NCI-H69 (cell line): ENCODE measurements at places on chromosomes 13 and 19.

- DNase-seq = no peak
These were observed 2.5 kb downstream of the LDLR start for GRCh38 chr19:11091703-11092153.

DNA sequence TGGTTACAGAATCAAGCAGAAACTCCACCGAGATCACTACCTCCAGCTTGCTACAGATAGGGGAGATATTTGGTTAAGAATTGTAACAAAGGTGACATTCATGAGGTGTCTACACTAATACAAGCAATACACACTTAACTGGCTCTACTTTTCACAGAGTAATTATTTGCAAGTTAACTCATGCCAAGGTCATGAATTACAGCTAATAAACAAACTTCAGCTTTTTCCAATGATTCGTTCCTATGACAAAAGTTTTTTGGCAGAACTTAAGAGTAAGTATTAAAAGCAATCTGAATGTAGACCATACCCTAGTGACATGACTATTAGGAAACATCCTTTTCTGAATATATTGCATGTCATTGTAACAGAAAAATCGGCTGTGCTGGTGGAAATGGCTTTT is 72.1 kb downstream of the LHFPL6 start:
- DNase-seq = no peak

- no peak for DNase-seq
These were observed 116.3 kb downstream of the RAB20 start for GRCh38 chr13:110445183-110445582.

- DNase-seq = peak; percentile 19
These were observed at the start of gene SPTBN4 for GRCh38 chr19:40466985-40467734. TSS of gene SPTBN4 (plus strand) at chr19:40467001. CDS start at chr19:40472622, 5,621 bp downstream.

- peak; percentile 35 for DNase-seq
These were observed 28.7 kb downstream of the CYP4F2 start for GRCh38 chr19:15869109-15869555.

- DNase-seq = peak; percentile 61
These were observed 1.6 kb upstream of the KLK10 start for GRCh38 chr19:51020988-51021651.

- no peak for DNase-seq
These were observed 76.3 kb upstream of the FARP1 start for GRCh38 chr13:98066636-98067035.

GRCh38 chr19:2770055-2771013 is 12.7 kb downstream of the SGTA start:
- no peak for DNase-seq

DNA sequence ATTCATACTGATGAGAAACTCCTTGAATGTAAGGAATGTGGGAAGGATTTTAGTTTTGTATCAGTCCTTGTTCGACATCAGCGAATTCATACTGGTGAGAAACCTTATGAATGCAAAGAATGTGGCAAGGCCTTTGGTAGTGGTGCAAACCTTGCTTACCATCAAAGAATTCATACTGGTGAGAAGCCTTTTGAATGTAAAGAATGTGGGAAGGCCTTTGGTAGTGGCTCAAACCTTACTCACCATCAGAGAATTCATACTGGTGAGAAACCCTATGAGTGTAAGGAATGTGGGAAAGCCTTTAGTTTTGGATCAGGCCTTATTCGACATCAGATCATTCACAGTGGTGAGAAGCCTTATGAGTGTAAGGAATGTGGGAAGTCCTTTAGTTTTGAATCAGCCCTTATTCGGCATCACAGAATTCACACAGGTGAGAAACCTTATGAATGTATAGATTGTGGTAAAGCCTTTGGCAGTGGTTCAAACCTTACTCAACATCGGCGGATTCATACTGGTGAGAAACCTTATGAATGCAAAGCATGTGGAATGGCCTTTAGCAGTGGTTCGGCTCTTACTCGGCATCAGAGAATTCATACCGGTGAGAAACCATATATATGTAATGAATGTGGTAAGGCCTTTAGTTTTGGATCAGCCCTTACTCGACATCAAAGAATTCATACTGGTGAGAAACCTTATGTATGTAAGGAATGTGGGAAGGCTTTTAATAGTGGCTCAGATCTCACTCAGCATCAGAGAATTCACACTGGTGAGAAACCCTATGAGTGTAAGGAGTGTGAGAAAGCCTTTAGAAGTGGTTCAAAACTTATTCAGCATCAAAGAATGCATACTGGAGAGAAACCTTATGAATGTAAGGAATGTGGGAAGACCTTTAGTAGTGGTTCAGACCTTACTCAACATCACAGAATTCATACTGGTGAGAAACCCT is 26.6 kb downstream of the ZNF345 start:
- no peak for DNase-seq

- no peak for DNase-seq
These were observed 52.5 kb downstream of the SPACA7 start for GRCh38 chr13:112428704-112429103.

DNA sequence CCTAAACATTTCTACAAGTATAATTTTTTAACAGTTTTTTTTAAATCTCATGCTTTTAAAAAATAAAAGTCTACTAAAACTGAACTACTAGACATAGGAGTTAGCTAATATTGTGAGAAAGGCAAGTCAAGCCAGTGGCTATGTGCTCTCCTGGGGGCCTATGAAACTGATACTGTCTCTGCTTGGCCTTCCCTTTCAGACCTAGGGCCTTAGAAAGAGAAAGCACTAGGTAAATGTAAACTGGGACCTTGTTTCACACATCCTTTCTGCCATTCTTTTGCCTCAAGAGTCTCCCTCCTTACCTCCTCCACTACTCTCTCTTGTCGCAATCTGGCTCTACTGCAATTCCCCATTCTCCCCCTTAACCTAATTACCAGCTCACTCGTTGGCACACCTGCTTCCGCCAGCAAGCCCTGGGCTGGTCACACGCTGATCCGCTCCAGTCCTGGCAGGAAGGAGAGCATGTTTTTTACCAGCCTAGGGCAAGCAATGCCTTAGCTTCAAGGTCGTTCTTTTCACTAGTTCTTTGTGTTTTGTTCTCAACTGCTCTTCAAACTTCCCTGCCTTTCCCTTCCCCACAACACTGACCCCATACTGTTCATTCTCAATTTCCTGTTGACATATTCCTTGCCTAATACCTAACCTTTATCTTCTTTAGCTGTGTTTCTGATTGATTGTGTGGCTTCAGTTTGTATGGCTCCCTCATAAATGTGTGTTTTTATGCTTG is 23.1 kb downstream of the TBC1D4 start:
- peak; percentile 92 for DNase-seq

GRCh38 chr13:114041493-114041892 is 67.6 kb upstream of the C13orf46 start:
- DNase-seq = no peak

GRCh38 chr19:13960863-13961784 is 8.8 kb downstream of the DCAF15 start:
- no peak for DNase-seq

DNA sequence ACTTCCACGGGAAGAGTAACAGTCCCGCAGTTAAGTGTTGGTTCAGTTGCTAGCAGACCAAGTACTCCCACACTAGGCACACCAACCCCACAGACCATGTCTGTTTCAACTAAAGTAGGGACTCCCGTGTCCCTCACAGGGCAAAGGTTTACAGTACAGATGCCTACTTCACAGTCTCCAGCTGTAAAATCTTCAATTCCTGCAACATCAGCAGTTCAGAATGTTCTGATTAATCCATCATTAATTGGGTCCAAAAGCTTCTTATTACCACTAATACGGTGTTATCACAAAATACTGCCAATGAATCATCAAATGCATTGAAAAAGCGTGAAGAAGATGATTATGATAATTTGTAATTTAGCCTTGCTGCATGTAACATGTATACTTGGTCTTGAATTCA is 95.8 kb downstream of the URI1 start:
- DNase-seq = no peak

DNA sequence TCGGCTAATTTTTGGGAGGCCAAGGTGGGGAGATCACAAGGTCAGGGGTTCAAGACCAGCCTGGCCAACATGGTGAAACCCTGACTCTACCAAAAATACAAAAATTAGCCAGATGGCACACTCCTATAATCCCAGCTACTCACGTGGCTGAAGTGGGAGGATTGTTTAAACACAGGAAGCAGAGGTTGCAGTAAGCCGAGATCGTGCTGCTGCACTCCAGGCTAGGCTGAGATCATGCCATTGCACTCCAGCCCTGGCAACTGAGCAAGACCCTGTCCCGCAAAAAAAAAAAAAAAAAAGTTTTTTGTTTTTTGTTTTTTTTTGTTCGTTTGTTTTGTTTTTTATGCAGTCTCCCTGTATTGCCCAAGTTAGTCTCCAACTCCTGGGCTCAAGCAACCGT is 21.2 kb downstream of the MAST1 start:
- no peak for DNase-seq

- DNase-seq = no peak
These were observed 4.6 kb downstream of the SMARCA4 start for GRCh38 chr19:10965398-10965797.

DNA sequence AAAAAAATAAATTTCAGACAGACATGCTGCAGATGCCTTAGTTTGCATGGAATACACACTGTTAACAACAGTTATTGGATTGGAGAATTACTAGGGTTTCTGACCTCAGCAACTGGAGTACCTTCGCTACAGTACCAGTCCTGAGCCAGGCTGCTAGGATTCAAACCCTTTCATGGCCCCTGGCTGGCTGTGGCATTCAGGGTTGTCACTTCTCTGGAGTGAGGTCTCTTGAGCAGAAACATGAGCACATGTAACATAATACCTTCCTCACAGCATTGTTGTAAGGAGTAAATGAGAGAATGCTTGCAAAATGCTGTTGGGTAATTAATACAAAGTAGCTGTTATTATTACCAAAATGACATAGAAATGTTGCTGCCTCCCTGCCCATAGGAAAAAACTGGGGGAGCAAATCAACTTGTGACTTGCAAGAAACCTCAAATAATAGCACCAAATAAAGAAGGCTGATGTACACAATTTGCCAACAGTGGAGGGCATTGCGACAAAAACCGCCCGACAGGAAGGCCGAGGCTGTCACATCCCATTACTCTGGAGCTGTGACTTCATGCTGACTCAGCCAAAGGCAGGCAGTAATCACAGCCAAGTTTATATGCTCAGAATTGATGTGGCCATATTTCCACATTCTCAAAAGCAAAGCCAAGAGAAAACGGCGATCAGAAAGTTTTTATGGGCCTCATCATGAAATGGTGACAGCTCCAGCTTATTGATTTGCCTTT is 100.4 kb downstream of the RFC3 start:
- DNase-seq = peak; percentile 14

GRCh38 chr13:113207460-113207859 is 1.0 kb downstream of the PCID2 start:
- DNase-seq = no peak

- DNase-seq = no peak
These were observed 10.0 kb downstream of the SIGLEC12 start for GRCh38 chr19:51491586-51491985.

GRCh38 chr13:42272804-42273175 is 838 bp downstream of the AKAP11 start:
- DNase-seq = no peak

GRCh38 chr19:2791876-2792275 is 6.6 kb downstream of the THOP1 start:
- DNase-seq = no peak

GRCh38 chr13:28468023-28468915 is 26.7 kb downstream of the FLT1 start:
- DNase-seq = no peak

- DNase-seq = no peak
These were observed 1.5 kb downstream of the ZNF235 start for GRCh38 chr19:44303320-44303719.

DNA sequence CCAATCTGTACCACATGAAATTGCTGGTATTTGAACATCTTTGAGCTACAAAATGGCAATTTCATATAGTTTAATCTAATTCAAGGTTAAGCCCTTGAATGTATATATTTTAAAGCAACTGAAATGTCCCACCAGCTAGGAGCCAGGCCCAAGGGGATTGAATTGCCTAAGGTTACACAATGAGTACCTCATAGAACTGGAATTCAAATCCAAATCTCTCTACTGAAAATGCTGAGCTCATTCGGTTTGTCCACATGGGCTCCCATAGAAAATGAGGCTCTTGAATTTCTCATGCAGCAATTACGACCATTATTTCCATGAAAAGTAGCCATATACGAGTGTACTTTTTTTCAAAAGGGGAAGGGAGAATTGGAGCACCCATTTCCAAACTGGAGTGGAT is 31.5 kb upstream of the FNDC3A start:
- no peak for DNase-seq

DNA sequence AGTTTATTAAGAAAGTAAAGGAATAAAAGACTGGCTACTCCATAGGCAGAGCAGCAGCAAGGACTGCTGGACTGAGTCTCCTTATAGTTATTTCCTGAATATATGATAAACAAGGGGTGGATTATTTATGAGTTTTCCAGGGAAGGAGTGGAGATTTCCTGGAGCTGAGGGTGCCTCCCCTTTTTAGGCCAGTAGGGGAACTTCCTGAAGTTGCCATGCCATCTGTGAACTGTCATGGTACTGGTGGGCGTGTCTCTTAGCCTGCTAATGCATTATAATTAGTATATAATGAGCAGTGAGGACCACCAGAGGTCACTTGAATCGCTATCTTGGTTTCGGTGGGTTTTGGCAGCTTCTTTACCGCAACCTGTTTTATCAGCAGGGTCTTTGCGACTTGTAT is 13.5 kb downstream of the ZSCAN5A start:
- peak; percentile 20 for DNase-seq
